Natural killer cell treated with Interleukin-12 subunit alpha and Interleukin-12 subunit beta and Interleukin-15 and Interleukin-18, amount 100 ng/mL, for 72 hours (primary cell): ENCODE measurements at places on chromosomes 2 and 18. TPM values are rescaled to one million over a fixed set of nuclear protein-coding genes. Genes with fewer than 3 reads are reported as not detected.

INO80C gene
- total RNA-seq: 41.7 TPM

COLEC11 gene
- not detected for total RNA-seq

CDH19 gene
- not detected for total RNA-seq

SPC25 gene
- 30.3 TPM for total RNA-seq
